B cell (primary cell): ENCODE measurements at places on chromosomes 7 and 10.

DNA sequence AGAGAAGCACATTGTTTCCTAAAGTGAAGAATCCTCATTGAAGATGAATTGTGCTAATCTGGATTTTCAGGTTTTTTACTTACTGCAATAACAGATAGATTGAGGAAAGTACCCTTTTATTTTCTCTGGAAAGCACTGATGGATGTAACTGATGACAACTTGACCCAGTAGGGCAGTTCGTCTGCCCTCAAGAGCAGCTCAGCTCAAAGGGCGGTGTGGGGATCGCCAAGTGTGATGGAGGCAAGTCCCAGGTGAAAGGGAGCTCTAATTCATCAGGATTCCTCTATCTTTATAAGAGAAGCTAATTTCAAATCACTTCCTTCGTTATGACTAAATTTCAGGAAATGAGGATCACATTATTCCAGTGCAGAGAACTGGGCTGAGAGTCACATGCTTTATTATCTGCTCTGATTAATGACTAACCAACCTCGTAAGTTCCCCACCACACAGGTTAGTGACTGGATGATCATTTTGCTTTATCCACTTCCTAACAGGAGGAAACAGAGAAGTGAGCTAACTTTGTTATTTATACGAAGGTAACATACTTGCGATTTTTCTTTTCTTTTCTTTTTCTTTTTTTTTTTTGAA lies 98.8 kb downstream of the PFKFB3 start:
- no peak overlapping the region for H3K4me3 ChIP-seq
- H3K4me1 ChIP-seq: peaks cover 43% of the 10 kb centered on the region
- no peaks in the 10 kb centered on the region for H3K27me3 ChIP-seq
- H3K36me3 ChIP-seq: no peaks in the 10 kb centered on the region
- H3K27ac ChIP-seq: no peak overlapping the region
- no peak for DNase-seq

GRCh38 chr7:63067897-63068585 lies 930.6 kb upstream of the ZNF722 start:
- no peak overlapping the region for H3K27ac ChIP-seq
- H3K4me1 ChIP-seq: no peaks in the 10 kb centered on the region
- H3K4me3 ChIP-seq: no peak overlapping the region

DNA sequence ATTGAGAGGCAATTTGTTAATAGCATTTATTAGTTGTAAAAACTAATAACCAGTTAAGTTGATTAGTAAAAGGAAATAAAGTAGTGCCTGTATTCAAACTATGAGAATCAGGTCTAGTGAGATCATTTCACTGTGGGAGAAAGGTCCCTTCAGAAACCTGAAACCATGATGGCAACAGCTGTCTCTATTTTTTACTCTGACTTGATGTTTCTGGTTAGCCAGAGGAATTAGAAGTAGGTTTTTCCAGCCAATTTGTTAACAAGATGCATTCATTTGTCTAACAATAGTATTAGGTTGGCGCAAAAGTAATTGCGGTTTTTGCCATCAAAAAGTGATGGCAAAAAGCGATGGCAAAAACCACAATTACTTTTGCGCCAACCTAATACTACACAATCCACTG lies 272.2 kb upstream of the YAE1 start:
- no peaks in the 10 kb centered on the region for H3K27me3 ChIP-seq
- no peak for DNase-seq
- no peak overlapping the region for H3K27ac ChIP-seq
- no peak overlapping the region for H3K4me3 ChIP-seq

- H3K27me3 ChIP-seq: no peaks in the 10 kb centered on the region
- H3K4me1 ChIP-seq: peaks cover 68% of the 10 kb centered on the region
- peaks cover 1% of the 10 kb centered on the region for H3K36me3 ChIP-seq
- DNase-seq: no peak
- H3K4me3 ChIP-seq: no peak overlapping the region
- H3K27ac ChIP-seq: peak overlapping the region; percentile 94
These were observed 5.7 kb downstream of the STK17A start for GRCh38 chr7:43588477-43589132.
